H54 (cell line): ENCODE measurements at places on chromosomes 1 and 21.

- DNase-seq = no peak
Observed at GRCh38 chr1:201489643-201490261, 17.2 kb downstream of the CSRP1 start.

- DNase-seq = no peak
Observed at GRCh38 chr21:39673163-39673562, 60.4 kb downstream of the B3GALT5 start.

DNA sequence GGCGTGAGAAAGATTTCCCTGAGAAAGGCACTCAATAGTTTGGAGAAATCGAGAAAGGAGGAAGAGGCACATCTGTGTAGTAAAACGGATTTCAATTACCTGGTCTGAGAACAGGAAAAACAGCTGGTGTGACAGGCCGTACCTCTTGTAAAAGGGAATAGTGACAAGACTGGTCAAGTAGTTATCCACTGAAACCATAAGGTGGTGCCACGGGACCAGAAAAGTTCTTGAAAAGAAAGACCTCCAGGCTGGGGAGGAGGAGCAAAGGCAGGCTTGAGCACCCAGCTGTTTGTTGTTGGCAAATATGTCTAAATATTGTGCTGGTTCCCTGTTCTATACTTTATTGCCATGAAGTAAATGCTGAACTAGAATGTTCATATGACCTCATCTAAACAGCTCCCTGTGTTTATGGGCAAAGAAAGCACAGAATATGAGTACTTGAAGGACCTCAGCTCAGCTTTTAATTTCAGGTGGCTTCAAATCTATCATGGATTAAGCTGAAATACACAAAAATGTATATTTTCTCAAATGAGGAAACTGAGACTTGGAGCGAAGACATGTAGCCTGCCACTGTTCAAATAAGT lies 4.0 kb downstream of the HAO2 start:
- no peak for DNase-seq

- DNase-seq = no peak
Observed at GRCh38 chr1:205285381-205286101, 36.0 kb downstream of the NUAK2 start.

DNA sequence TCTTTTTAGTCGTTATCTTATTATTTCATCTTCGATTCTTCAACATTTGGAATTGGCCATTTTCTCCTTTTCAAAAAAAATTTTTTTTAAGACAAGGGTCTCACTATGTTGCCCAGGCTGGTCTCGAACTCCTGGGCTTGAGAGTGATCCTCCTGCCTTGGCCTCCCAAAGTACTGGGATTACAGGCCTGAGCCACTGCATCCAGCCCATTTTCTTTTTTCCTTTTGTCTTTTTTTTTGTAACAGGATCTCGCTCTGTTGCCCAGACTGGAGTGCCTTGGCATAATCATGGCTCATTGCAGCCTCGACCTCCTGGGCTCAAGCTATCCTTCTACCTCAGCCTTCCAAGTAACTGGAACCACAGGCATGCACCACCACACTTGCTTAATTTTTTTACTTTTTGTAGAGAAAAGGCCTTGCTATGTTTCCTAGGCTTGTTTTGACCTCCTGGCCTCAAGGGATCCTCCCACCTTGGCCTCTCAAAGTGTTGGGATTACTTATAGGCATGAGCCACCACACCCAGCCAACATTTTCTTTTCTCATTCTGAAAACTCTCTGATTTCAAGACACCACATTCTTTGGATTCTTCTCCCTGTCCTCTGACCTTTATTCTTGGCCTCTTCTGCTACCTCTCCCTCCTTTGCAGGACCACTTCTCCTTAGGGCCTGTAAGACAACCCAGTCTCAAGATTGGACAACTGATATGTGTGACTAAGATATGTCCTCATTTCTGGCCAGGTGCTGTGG lies 6.0 kb upstream of the MAP1LC3C start:
- no peak for DNase-seq

GRCh38 chr1:218547957-218548730 lies 203.0 kb downstream of the TGFB2 start:
- DNase-seq = no peak

DNA sequence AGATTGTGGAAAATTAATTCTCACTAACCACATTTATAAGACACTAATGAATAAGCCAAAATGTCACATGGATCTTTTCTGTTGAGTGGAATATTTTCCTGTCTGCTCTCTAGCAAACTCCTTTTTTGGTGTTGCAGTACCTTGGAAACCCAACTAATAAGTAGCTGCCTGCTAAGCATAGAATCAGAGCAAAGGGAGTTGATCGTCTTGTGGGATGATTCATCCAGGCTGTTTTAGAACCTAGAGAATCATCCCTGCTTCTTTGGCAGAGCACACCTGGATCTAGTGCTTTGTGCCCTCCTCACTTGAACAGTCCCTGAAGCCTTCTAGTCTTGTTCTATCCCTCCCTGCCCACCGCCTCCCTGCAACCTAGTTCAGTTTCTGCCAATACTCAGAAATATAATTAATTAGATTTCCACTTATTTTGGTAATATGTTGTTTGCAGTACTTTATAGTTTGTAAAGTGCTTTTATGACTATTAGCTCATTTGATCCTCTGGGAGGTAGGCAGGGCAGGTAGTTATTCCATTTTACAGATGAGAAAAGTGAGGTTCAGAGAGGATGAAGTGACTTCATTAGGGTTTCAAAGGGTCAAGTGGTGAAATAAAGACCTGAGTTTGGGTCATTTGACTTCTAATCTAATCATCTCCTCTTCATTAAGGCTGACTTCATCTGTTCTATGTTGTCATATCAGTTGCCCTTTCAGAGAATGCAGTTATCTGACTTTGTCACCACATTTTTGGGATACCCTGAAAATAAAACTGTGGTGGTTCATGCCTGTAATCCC lies 2.5 kb downstream of the AGO4 start:
- DNase-seq = no peak
